Activated T-cell treated with anti-CD3 and anti-CD28 coated beads, Interleukin-2, amount 50 U/mL, for 48 hours (primary cell): ENCODE measurements at places on chromosomes 2 and 18.
A peak's percentile ranks its signal among the peaks of the same experiment; 100 is the strongest.

DNA sequence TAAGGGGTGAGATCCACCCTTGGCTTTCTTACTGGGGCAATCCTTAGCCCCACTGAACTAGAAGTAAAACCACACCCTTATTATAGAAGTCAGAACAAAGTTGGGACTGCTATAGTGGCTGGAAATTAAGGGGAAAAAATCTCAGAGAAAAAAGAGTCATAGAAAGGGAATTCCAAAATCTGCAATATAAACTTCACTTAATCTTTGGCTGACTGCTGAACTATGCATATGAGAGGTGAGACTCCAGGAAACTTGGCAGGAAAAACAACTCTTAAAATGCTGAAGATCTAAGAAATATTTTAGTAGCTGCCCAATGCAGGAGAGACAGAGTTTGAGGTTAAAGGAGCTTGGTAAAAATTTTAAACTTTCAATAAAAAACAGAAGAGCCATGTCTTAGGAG lies 201.8 kb upstream of the FN1 start:
- DNase-seq: no peak

GRCh38 chr2:8307606-8308180 lies 374.2 kb upstream of the ID2 start:
- no peak for DNase-seq

DNA sequence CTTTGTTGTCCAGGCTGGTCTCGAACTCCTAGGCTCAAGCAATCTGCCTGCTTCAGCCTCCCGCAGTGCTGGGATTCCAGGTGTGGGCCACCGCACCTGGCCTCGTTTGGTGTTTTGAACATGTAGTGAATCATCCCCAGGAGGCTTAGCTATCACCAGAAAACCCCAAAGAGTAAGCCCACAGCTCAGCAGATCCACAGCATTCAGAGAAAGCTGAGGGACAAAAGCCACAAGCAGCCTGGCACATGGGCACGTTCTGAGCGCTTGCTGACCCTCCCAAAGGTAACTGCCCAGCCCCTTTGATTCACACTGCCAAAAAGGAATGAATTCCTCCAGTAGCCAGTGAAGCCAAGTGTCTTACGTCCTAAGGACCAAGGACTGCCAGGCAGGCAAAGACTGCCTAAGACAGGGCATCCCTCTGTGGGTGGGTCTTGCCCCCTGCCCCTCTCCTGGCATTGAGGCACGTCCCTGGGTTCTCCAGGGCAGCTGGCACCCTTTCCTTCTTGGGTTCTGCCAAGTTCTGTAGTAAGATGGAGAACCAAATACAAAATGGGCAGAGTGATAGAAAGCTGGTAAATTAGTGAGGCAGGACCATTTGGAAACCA lies 31.7 kb downstream of the MBP start:
- peak; percentile 56 for DNase-seq

DNA sequence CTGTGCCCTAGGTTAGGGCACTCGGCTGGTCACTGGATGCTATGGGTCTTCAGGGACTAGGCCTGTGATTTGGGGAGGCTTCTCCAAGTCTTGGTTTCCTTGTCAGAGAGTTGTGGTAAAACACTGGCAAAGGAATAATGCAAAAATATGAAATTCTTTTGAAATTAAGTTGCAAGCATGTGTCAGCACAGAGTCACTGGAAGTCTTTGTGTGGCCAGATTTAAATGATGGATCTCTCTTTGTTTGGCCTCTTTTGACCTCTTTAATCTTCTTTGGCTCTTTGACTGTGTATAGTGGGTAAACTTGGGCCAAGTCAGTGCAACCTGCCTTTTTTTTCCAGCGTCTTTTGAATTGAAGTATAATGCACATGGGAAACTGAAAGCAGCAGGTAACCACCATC lies 12.1 kb downstream of the HK2 start:
- no peak for DNase-seq

DNA sequence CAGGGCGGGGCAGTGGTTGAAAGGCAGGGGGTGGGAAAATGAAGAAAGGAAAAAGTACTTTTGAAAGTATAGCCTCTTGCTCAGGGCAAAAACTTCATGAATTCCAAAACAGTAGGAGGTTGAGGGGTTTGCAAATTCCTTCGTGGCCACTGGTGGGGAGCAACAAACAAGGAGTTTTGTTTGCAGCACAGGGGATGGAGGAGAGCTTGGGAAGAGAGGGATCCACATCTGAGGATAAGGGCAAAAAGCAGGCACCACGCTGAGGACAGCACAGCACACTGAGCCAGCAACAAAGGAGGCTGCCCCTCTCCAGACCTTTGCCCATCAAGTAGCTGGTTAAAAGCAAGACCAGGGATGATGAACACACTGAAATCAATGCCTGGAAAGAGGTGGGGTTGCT lies 148.9 kb downstream of the TCF4 start:
- DNase-seq: no peak

DNA sequence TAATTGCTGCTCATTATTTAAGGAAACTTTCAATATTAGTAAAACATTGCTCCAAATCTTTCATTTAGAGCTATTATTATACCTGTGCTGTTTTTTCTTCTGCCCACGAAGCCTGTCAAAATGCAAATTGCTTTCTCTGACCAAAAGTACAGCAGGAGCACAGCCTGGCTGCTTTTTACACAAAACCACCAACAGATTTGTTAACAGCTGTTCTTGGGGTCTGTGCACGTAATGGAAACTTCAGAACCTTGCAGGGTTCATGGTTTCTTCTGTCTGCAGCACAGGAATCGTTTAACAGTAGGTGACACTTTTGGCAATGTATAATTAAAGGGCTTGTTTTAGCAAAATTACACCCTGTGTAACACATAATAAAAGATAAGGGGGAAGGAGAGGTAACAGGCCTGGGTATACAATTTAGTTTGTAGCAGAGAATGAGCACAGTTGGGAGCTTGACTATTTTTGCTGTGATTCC lies 447.3 kb downstream of the KCNJ3 start:
- DNase-seq: no peak

- DNase-seq: no peak
Measured at GRCh38 chr2:209943776-209944175, 58.7 kb upstream of the RPE start.

- no peak for DNase-seq
Measured at GRCh38 chr18:64037812-64038414, 68.0 kb downstream of the SERPINB8 start.

DNA sequence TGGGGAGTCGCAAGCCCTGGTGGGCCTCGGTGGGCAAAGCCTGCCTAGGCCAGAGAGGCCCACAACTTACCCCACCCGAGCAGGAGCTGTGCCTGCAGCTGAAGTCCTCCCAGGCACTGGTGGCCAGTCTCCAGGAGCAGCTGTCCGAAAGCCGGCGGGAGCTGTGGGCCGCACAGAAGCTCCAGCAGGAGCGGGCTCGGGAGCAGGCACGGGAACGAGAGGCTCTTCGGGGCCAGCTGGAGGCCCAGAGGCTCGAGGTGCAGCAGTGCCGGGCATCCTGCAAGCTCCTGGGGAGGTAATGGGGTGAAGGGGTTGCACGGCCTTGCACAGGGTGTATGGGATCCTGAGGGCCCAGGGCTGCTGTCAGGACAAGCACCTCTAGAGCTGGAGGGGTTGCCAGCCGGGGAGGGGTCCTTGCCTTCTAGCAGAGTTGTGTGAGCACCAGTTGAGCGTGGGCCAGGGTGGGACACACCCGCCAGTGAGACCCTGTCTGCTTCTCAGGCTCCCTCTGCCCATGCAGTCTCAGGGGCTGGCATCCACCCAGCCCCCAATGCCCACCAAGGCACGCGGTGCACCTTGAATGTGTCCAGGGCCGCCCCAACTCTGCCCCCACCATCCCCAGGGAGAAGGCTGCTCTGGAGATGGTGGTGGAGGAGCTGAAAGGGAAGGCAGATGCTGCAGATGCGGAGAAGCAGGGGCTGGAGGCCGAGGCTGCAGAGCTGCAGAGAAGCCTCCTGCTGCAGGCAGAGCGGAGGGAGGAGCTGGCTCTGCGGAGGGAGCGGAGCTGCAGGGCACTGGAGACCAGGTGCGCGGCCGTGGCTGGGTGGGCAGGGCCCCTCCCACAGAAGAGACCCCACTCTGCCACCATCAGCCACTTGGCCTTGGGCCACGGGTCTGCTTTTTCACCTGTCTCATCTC lies 27.2 kb downstream of the CROCC2 start:
- peak; percentile 12 for DNase-seq

- no peak for DNase-seq
Measured at GRCh38 chr2:145112467-145112866, 592.5 kb upstream of the ZEB2 start.

- no peak for DNase-seq
Measured at GRCh38 chr2:118642501-118642900, 204.9 kb downstream of the EN1 start.

DNA sequence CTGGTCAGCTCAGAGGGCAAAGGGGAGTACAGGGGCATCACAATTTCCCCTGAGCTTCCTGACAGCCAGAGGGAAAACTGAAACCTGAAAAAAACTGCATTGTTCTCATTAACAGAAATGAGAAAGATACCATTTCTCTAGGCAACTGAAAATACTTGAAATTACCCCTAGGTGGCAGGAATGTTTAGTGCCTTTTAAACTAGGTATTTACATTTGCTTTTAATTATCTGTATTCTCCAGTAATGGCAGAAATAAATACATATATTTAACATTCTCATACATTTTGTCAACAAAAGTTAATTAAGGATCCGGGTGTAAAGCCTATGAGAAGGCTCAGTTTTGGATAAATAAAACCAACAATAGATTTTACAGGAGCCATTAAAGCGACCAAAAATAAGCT lies 34.5 kb downstream of the RPL31 start:
- DNase-seq: no peak

DNA sequence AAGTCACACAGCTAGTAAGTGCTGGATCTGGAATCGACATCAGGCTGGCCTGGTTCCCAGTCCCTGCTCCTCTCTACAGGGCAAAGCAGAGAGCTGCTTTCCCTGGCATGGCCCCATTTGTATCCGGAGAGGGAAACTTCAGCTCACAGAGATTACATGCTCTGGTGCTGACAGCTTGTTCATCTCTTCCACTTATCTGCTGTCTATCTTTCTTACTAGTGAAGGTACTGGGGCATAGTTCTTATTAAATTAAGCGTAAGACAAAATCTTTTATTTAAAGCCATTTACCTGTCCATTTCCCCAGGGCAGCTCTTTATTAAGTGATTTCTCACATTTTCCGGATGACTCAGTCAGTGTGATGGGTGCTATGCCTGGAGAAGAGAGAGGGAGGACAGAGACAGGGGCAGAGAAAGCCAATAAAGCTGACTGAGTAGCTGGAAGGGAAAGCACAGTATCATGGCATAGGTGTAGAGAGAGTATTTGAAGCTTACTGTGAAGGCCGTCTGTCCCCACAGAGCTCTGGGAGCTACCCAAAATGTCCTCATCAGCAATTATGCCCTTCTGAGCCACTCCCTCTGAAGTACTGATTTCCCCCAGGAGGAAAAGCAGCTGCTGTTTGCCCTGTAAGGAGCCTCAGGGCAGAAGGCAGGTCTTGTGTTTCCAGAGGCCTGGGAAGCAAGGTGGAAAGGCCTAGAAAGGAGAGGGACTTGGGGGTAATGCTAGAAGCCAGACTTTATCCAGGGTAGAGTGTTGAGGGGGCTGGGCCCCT lies 44.1 kb upstream of the EPAS1 start:
- no peak for DNase-seq

DNA sequence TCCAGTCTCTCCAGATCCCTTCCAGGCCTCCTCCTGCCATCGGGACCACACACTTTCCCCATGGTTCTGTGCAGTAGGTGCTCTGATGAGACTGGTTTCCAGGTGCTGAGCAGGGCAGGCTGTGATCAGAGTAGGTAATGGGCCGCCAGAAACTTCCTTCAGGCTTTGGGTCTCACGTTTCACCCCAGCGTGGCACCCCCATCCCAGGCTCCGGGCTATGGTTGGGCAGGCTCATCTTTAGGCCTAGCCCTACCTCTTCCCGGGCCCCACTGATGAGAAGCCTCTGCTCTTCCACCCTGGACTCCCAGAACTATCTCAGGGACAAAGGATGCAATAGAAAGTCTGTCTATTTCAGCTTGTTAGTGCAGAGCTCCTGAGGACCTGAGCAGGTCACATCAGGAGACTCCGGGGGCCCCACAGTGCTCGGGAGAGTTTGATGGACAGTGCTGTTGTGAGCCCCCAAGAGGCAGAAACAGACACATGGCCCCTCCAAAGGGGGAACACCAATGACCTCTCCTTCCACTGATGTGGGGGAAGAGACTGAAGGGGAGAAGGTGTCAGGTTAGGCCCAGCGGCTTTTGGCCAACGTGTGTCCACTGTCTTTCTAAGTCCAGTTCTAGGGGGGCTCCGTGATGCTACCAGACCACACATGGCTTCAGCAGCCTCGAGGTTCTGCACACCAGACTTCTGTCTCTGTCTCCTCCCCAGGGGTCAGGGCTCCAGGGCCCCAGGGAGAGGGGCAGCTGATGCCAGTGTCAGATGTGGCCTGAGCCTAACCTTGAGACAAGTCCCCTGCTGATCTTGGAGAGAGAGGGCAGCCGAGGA lies 5.8 kb upstream of the PROM2 start:
- DNase-seq: peak; percentile 6

- DNase-seq: no peak
Measured at GRCh38 chr2:233460726-233461441, 105.7 kb downstream of the USP40 start.

- no peak for DNase-seq
Measured at GRCh38 chr18:78587626-78588600, 391.7 kb upstream of the SALL3 start.

GRCh38 chr2:42087137-42087856 lies 39.5 kb downstream of the PKDCC start:
- DNase-seq: no peak

DNA sequence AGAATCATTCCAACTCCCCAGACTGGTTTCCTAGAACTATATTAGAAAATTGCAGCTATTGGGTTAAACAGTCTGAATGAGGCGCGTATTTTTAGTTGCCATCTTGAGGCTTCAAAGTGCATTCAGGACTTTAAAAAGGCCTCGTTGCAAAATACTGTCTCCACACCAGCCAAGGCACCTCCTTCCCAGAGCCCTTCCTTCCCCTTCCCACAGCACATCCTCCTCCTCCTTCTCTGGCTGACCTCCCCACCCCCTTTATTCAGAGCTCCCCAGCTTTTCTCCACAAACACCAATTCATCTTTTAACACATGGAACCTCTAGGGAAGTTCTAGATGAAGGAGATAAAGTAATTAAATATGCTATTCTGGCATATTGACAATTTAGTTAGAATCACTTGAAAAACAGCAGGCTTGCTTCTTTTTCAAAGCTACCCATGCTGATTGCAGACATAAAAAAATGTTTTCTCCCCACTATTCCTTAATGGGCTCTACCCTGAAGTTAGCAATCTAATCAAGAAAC lies 90.3 kb downstream of the RTP5 start:
- DNase-seq: no peak
